ENCODE measurements at places on chromosomes 2 and 18. TPM values are rescaled to one million over a fixed set of nuclear protein-coding genes. Genes with fewer than 3 reads are reported as not detected.

TIGD1 gene
- 5.7 TPM for total RNA-seq

USP14 gene
- total RNA-seq: 32.3 TPM

POU3F3 gene
- not detected for total RNA-seq

KRTCAP3 gene
- total RNA-seq: not detected

BCL2 gene
- 4.6 TPM for total RNA-seq

CERKL gene
- total RNA-seq: 0.32 TPM

TBR1 gene
- total RNA-seq: under 0.01 TPM

CASP8 gene
- 29.2 TPM for total RNA-seq

CDCA7 gene
- total RNA-seq: 2.5 TPM

TSPYL6 gene
- total RNA-seq: under 0.01 TPM

CNTNAP5 gene
- not detected for total RNA-seq

NEU4 gene
- total RNA-seq: not detected

CCDC74A gene
- 6.9 TPM for total RNA-seq

TLX2 gene
- total RNA-seq: 0.11 TPM

AGXT gene
- not detected for total RNA-seq

DSG1 gene
- total RNA-seq: not detected

SLC66A2 gene
- 34.9 TPM for total RNA-seq

PNO1 gene
- 11.6 TPM for total RNA-seq

EFR3B gene
- 5.4 TPM for total RNA-seq

NXPH2 gene
- total RNA-seq: not detected

GPR17 gene
- not detected for total RNA-seq

TMSB10 gene
- 1,573 TPM for total RNA-seq

ACOXL gene
- not detected for total RNA-seq

UPP2 gene
- 0.13 TPM for total RNA-seq

CABLES1 gene
- total RNA-seq: 21.2 TPM

SMAD4 gene
- total RNA-seq: 120 TPM

CHRNG gene
- total RNA-seq: not detected

PSMA8 gene
- not detected for total RNA-seq

CROCC2 gene
- under 0.01 TPM for total RNA-seq

Data from articular chondrocyte of knee joint (primary cell).